Cardiac fibroblast (primary cell): ENCODE measurements at places on chromosomes 5 and 9.
A peak's percentile ranks its signal among the peaks of the same experiment; 100 is the strongest.

DNA sequence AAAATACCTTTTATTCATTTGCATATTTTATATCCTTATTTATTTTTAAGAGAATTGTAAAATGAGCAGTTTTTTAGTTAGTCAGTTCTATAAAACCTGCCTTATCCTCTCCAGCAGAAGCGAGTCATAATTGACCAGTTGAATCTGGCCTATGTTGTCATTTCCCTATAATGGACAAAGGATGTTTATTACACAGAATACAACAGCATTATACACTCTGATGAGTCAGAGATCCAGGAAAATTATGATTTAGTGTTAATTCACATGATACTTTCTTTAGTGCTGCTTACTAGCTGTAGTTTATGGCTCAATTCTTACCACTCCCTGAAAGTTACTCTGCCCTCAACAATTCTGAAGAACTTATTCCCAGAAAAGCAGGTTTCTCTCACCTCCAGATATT is 26.8 kb upstream of the LURAP1L start:
- peak; percentile 67 for DNase-seq

DNA sequence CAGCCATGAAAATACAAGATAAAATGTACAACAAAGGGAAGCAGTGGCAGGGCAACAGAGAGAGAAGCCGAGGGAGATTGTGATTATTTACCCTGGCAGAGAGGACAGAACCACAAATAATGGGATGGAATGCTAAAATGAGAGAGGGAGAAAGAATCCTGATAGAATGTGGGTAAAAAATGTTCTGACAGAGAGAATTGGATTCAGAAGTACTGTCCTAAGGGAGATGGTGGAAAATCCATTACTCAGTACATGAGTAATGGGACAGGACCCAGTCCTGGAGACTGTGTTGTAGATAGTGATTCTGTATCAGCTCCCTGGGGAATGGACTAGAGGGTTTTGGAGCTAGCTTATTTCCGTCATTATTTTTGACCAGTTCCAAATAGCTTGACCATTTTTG is 831.5 kb downstream of the MAT2B start:
- DNase-seq, result peak; percentile 97

DNA sequence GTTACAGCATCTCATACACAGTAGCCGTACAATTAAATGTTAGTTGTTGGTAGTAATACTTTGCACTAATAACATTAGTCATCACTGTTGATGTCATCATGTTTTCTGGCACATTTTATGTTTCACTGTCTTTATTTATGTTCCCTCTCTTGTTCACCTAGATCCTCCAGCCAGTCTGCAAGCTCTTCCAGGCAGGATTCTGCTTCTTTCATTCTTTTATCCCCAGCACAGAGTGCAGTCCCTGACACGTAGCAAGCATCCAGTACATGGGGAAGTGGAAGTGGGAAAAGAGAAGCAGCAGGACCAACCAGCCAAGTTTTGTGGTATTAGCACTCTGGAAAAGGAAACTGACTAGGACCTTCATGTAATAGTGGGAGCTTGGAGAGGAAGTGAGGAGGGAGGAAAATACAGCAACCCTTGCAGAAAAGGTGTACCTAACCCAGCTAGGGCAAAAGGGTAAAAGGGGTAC is 89.7 kb upstream of the SLC44A1 start:
- peak; percentile 76 for DNase-seq

DNA sequence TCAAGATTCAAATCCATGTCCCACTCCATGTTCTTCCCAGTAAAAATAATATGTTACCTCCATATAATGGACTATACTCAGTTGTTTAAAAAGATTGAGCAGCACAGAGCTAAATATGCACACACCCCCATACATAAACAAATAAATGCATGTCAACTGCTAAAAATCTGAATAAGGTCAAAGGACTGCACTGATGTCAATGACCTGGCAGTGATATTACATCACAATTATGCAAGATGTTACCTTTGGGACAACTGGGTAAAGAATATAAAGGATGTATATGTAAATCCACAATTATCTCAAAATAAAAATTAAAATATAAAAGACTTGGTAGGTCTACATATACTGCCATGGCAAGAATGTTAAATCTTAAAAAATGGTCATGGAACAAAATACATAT is 57.9 kb downstream of the CDK5RAP2 start:
- no peak for DNase-seq

DNA sequence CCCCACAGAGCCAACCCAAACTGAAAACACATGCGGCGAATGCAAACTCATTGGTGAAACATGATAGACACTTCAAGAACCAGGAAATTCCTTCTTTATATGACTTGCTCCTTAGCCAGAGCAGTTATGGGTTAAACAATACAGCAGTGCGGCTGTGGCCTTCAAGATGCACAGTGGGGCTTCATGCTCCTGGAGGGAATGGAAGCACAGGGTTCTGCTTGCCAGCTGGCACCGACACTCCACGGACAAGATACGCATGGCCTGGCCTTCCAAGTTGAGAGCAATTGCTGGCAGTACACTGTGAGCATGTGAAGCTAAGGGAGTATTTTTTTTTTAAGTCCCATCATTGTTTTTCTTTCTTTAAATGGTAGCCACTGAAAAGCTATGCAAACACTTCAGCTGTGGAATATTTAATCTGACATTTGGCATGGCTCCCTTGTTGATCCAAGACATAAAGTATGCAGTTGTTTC is 451.6 kb upstream of the CD180 start:
- peak; percentile 95 for DNase-seq
